ENCODE measurements at places on chromosomes 7 and 10.

GRCh38 chr7:50359258-50359994, 54.9 kb downstream of the IKZF1 start:
- DNase-seq = no peak

DNA sequence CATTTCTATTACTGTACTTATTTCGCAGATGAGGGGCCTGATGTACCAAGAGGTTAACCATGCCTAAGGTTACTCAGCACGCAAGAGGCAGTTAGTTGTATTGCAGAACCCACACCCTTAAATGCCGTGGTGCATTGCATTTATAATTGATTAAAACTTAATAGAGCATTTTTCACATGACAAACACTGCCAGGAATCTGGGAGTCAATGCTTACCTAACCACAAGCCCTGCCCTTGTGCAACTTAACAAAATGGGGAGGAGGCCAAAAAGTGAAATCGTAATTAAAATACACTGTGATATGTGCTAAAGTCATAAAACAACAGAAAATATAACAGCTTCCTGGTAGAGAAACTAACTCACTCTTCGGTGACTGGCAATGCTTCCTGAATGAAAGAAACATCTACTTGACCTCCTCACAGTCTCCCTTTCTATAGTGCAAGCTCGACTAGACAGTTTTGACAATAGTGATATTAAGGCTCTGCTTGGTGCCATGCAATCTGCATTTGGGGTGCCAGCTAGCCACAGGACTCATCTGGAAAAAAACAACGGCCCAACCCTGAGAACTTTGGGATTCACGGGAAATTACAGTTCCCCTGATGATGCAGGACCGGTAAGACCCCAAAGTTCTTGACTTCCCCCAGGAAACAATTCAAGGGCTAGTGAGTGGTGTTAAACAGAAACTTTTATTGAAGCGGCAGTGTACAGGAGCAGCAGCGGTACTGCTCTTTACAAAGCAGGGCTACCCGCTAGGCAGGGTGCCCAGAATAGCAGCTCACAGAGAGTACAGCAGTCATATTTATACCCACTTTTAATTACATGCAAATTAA, 612.4 kb downstream of the TNS3 start:
- no peak for DNase-seq

DNA sequence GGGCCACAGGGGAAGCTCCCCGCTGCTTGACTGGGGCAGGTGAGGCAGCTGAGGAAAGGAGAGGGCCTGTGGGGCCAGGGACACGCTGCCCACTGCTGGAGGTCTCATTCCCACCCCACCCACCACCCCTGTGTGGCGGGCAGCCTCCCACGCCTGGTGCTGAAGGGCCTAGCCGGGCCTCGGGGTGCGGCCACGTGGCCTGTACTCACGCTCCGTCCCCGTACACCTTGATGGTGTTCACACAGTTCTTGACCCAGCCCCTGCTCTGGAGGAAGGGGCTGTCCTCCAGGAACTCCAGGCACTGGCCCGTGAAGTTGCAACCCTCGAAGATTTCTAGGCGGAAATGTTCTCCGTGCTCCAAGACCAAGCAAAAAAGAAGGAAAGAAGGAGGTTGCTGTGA, 4.0 kb downstream of the CRYGN start:
- no peak for DNase-seq

DNA sequence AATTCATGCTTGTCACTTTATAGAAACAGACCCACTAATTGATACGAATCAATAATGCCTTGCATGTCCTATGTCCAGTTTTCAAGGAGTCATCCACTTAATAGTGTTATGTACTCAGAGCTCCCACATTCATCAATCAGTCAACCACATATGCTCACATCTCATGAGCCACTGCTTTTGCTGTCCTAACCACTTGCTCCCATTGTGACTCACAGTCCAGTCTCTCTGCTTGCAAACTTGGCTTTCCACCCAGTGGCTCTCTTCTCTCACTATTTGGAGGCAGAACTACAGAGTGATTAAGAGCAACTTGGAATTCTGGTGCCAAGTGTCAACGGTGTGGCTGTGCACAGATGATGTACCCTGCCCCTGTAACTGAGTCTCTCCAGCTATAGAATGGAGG, 166.0 kb downstream of the SNX13 start:
- DNase-seq = no peak

DNA sequence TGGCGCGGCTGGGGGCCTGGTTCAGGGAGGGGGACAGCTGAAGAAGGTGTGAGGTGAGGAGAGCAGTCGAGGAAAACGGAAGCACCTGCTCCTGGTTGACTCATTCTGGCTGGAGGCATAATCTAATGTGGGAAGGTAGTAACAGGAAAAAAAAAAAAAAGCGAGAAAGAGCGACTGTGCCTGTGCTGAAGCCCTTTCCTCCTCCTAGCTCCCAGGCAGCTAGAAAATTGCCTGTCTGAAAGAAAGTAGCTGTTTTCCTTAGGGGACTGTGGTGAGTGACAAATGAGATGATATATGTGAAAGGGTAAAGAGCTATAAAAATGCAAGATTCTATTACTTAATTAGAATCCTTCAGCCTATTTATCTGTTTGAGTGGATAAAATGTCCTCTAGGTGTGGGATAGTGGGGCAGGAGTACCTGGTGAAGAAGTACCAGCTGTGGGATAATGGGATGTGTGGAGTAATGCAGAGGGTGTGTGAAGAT, 4.9 kb upstream of the MEST start:
- DNase-seq = no peak

DNA sequence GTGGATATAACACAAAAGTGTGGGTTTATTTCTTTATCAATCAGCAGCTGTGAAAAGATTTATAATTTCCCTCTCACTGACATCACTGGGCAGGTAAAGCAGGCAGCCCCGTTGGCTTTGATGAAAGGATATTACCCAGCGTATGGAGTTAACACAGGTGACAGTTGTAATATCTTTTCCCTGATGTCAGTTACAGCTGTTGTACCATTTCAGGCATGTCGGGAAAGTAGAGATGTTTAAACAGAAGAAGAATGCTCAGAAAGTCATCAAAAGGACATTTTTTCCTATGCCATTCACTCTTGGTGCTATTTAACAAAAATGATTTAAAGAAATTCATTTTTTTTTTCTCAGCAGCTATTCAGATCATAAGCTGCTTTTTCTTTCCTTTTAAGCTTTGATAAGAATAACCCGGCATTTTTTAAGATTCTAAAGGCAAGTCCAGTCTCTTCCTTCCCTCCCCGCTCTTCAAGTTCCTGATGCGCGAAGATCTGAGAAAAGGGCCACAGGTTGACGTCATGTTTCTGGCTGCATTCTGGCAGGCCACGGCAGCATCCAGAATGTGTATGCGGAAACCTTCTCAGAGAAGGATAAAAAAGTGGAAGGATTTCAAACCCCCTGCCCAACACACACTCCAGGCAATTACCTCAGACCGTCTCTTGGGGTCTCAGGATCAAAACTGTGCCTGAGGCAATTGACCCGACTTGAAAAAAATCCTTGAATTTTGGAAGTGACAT, 32.5 kb upstream of the ADAM12 start:
- DNase-seq = no peak

- no peak for DNase-seq
Observed at GRCh38 chr10:42955493-42955889, 121.4 kb upstream of the RET start.

- no peak for DNase-seq
Observed at GRCh38 chr7:24510759-24511158, 62.5 kb upstream of the PALS2 start.

DNA sequence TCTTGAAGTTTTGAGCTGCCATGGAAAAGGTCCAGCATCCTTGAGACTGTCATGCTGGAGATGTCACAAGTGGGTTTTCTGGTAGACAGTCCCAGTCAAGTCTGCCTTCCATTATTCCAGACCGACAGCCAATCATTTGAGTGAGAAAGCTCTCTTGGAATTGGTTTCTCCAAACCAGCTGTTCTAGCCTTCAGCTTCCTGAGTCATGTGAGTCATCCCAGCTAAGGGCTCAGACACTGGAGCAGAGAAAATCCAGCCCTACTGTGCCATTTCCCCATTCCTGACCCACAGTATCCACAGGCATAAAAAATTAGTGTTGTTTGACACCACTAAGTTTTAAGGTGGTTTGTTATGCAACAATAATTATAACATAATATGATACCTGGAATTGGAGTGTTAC, 219.0 kb downstream of the ADRA2A start:
- no peak for DNase-seq

DNA sequence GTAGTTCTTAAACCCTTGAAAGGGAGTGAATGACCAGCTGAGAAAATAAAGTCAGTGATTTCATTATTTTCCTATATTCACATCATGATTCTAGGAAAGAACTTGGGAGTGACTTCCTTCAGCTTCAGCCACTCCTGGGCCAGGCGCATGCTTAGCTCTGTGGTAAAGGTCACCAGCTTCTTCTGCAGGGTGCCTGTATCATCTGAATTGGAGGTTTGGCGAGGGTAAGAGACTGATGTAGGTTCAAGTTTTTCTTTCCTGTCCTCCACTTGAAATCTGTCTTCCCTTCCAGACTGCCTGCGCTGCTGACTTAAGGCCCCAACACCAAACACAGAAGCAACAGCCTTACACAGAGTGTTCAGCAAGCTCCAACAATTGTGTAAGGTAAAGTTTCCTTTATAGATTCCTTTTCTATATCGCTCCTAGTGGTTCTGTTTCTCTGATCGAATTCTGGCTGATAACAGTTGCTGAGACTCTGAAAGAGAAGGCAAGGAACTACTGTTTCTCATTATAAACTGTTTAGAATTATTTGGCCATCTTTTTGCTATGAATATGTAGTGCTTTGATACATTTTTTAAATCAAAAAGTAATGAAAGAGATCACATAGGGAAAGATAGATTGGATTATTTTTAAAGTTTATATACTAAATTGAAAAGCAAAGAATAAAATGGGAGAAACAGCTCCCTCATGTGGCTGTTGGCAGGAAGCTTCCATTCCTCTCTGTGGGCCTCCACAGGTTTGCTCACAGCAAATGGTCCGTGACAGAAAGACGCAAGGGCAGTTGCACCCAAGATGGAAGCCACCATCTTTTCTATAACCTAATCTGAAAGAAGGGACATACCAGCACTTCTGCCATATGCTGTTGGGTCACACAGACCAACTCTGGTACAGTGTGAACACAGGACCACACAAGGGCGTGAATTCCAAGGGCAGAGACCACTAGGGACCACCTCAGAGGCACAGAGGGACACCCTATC, 14.0 kb downstream of the GATAD1 start:
- peak; percentile 71 for DNase-seq

DNA sequence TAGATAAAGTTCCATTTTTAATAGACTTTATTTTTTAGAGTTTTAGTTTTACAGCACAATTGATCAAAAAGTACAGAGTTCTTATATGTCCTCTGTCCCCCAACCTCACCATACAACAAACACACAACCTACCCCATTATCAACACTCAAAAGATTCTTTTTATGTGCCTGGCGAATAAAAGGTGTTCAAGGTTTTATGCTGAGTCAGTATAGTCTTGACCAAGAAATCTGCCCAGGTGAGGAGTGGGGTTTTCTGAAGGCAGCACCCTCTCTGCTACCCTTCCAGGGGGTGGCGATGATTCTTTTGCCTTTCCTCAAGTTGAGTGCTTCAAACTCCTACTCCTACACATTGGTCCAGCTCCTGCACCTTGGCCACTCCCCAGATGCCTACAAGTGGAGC, 222.9 kb downstream of the GRM8 start:
- DNase-seq = no peak

DNA sequence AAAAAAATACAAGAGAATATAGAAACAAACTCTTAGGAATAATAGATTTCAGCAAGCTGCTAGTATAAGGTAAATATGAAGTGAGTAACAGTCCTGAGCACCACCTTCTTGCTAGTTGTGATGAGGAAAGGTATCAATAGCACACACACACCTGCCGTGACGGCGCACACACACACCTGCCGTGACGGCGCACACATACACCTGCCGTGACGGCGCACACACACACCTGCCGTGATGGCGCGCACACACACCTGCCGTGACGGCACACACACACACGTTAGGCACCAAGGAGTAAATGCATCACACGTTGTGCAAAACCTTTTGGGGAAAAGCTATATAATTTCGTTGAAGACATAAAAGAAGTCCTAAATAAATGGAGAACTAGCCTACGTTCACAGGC, 4.7 kb upstream of the JAKMIP3 start:
- no peak for DNase-seq

GRCh38 chr7:108059526-108059925, 56.6 kb upstream of the LAMB1 start:
- no peak for DNase-seq

- no peak for DNase-seq
Observed at GRCh38 chr7:149197675-149198074, 2.3 kb downstream of the ZNF282 start.

DNA sequence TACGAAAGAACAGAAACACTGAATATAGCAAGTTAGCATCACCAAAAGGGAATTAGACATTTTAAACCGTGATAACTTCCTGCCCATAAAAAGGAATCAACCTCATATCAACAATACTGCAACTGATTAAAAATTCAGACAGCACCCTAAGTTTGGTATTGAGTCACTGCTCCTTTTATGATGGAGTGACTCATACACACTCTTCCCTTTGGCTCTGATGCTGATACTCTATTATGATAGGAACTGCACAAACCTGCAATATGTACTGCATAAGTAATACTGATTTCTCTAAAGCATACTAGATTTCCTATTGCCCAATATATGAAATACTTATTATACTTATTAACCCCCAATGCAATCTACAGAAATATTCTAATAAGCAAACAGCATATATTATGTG, 118.7 kb downstream of the PARD3 start:
- no peak for DNase-seq

GRCh38 chr10:26291721-26292480, 75.3 kb downstream of the GAD2 start:
- no peak for DNase-seq

DNA sequence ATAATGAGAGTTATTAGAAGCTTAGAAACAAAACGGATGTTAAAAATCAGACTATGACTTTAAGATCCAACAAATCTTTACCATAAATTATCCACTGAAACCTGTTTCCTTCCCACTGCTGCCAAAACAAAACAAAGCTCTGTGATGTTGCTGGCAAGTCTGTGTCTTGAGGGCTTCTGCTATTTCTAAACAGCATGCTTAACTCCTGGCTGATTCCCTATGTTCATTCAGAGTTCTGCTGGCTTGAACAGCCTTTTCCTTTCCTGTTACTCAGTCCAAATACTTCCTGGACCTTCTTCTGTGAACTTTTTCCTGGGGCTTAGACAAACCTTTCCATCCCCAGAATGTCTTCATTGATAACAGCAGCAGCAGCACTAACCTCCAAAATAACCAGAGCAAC, 448.1 kb downstream of the SORCS1 start:
- no peak for DNase-seq

GRCh38 chr7:8491106-8491505, 57.7 kb downstream of the NXPH1 start:
- no peak for DNase-seq

DNA sequence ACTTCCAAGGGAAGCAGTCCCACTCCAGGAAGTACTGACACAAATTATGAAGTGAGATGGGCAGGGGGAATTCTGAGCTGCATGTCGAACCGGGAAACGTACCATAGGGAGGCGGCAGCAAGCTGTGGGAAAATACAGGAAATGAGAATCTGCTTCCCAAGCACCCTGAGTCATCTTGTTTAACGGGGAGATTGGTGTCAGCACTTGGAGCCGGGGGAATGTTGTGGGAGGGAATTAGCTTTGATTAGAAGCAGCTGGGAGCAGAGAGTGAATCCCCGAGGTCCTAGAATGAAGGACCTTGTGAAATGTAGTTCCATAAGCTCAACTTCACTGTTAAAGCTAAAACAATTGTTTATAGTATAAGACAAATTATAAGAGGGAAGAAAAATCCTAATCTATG, 141.4 kb upstream of the PRKCQ start:
- DNase-seq = no peak

Measured in D341Med (cell line).